Activated effector memory CD4-positive, alpha-beta T cell treated with Interleukin-2 at 50 U/mL for 16 hours (primary cell): ENCODE measurements at places on chromosomes 5 and 9.

DNA sequence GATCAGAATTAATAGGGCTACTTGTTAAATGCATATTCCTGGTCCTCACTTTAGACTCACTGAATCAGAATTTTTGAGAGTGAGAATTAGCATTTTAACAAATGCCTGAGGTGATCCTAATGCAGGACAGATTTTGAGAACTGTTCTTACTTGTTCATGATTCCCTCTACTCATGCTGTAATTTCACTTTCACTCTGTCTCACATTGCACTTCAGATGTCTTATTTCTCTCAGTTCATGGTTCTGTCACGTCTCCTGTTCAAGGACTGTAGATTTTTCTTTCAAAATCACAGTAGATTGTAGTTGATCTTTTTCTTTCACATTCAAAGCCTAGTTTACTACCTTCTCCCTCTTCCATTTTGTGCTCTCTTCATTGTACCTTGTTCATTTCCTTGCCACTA lies 54.3 kb downstream of the ADGRV1 start:
- no peak for DNase-seq

DNA sequence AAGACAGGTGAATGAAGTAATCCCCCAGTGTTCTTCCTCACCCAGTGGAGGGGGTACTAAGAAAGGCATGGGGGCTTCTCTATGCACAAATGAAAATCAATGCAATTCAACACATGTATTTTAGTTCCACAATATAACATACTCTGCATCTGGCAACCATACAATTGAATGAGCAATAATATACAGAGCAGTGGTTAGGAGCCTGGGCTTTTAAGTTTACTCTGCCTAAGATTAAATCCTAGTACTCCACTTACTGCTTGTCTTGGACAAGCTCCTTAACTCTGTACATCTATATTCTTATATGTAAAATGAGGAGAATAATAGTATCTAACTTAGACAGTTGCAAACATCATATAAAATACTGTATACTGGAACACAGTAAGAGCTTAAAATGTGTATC lies 195.4 kb upstream of the TRIM32 start:
- DNase-seq = no peak

DNA sequence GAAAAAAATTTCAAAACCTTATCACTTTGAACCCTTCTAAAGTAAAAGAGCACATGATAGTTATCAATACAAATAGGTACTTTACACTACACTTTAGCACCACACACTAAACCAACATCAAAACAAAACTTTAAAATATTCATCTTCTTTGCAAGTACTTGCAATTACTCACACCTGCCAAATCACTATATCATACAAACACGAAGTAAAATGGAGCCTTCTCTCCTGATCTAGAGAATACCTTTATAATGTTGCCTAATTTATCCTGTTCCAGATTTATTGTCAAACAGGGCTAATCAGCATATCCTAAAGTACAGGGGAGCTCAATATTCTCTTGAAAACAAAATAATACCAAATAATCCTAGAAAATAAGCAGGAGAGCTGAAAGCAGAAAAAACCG lies 3.0 kb downstream of the RNF145 start:
- DNase-seq = no peak

DNA sequence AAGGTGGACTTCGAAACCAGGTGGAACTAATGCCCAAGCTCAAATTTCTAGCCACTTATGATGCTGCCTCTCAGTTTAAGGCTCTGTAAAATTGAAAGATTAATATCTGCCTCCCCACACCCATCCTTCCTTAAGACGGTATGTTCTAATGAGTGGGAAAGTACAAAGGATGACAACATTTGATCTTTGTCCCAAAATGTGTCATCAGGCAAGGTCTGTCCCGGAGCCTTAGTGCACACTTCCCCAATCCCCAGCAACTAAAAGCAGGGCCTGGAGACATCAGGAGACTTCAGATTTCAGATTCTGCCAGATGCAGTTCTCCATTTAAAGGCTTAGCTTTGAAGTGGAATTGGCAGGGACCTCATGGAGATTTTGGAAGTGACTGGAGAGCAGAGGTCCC lies 316.5 kb downstream of the ASTN2 start:
- no peak for DNase-seq
